ENCODE measurements at places on chromosomes 3 and 15.

- no peak for DNase-seq
Observed at GRCh38 chr3:4665197-4665596, 172.0 kb downstream of the ITPR1 start.

GRCh38 chr15:100252359-100252758 lies 89.4 kb downstream of the ADAMTS17 start:
- DNase-seq, result no peak

- DNase-seq, result no peak
Observed at GRCh38 chr15:48016865-48017264, 103.9 kb upstream of the SLC24A5 start.

DNA sequence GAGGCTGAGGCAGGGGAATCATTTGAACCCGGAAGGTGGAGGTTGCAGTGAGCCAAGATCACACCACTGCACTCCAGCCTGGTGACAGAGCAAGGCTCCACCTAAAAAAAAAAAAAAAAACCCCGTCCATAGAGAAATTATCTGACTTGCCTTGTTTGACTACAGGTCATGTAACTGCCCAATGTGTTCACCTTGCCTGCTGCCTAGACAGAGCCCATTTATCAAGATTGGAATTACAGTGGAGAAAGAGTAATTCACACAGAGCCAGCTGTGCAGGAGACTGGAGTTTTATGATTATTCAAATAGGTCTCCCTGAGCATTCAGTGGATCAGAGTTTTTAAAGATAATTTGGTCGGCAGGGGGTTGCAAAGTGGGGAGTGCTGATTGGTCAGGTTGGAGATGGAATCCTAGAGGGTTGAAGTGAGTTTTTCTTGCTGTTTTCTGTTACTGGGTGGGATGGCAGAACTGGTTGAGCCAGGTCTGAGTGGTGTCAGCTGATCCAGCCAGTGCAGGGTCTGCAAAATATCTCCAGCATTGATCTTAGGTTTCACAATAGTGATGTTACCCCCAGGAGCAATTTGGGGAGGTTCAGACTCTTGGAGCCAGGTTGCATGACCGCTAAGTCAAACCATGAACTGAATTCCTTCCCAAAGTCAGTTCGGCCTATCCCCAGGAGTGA lies 40.8 kb upstream of the ACP3 start:
- no peak for DNase-seq

DNA sequence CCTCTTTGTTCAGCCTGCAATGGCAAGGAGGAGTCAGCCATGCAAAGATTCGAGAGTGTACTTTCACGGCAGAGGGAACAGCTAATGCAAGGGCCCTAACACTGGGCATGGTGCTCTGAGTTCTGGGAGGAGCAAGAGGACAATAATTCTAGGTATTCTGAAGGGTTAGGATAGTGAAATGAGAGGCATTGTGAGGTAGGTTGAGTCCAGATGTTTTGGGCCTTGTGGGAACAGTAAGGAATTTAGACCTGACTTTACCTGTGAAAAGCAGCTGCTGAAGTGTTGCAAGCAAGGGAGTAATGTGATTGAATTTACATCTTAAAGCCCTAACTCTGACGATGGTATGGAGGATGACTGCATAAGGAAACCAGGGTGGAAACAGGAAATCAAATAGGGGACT lies 211.6 kb downstream of the CNTN3 start:
- DNase-seq, result no peak

DNA sequence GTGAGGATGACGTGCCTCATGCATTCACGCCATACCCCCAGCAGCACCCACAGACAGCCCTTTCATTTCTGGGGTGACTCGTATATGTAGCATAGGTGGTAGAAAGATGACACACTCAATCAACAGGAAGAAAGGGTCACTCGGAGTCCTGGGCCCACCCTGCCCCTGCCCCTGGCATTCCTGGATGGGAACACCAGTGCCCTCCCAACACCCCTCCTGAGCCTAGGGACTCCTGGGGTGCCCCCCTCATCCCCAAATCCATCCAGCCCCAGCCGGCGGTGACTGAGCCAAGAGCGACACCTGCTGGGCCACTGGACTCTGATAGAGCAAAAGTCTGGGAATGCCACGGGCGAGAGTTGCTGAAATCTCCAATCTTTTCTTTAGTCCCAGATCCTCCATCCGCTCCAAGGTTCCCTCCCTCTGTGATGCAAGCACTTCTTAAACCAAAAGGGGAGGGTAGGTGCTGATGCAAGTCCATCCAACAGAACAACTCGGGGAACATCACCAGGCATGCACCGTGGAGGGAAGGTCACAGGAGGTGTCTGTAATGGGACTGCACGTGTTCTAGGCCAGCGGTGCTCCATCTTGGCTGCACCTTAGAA lies 31.1 kb downstream of the ACAN start:
- peak; percentile 17 for DNase-seq

DNA sequence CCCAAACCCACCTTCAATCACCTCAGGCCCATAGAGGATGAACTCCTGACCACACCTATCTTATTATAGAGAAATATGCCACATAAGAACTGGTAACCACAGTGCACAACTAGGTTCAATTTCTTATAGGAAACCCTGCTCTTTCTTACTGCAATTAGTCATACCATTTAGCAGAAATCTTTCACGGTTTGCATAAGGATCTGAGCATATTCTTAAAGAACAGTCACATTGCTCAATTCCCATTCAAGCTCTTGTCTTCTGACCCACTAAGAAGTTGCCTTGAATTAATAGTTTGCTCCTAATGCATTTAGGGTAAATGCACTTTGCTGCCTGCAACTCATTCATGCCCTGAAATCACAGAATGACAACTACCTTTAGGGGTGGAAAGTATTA lies 9.2 kb downstream of the ERC2 start:
- no peak for DNase-seq

DNA sequence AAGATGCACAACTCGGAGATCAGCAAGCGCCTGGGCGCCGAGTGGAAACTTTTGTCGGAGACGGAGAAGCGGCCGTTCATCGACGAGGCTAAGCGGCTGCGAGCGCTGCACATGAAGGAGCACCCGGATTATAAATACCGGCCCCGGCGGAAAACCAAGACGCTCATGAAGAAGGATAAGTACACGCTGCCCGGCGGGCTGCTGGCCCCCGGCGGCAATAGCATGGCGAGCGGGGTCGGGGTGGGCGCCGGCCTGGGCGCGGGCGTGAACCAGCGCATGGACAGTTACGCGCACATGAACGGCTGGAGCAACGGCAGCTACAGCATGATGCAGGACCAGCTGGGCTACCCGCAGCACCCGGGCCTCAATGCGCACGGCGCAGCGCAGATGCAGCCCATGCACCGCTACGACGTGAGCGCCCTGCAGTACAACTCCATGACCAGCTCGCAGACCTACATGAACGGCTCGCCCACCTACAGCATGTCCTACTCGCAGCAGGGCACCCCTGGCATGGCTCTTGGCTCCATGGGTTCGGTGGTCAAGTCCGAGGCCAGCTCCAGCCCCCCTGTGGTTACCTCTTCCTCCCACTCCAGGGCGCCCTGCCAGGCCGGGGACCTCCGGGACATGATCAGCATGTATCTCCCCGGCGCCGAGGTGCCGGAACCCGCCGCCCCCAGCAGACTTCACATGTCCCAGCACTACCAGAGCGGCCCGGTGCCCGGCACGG lies 991 bp downstream of the SOX2 start:
- DNase-seq, result peak; percentile 90

- no peak for DNase-seq
Observed at GRCh38 chr3:158773166-158773565, 28.7 kb upstream of the MFSD1 start.

DNA sequence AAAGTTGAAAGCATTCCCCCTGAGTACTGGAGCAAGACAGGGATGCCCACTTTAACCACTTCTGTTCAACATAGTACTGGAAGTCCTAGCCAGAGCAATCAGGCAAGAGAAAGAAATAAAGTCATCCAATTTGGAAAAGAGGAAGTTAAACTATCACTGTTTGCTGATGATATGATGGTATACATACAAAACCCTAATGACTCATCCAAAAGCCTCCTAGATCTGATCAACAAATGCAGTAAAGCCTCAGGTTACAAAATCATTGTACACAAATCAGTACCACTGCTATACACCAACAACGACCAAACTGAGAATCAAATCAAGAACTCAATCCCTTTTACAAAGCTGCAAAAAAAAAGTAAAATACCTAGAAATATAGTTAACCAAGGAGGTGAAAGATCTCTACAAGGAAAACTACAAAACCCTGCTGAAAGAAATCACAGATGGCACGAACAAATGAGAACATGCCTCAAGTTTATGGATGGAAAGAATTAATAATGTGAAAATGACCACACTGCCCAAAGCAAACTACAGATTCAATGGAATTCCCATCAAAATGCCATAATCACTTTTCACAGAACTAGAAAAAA lies 40.3 kb downstream of the RPL39L start:
- no peak for DNase-seq

DNA sequence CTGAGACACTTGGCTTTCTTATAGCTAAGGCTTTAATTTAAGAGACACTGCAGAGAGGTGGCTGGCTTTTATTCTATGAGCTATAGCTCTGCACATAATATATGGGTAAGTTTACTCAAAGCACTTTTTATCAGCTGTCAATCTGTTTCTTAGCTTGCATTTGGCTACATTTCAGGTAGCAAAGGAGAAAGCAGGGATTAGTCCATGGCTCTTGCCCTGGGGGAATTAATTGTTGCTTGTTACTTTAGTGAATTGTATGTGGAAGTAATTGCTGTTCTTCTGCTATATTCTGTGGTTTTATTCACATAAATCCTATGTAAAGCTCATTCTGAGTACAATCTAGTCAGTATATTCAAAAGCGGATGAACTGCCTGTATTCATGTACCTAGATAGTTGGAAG lies 14.4 kb upstream of the CCDC39 start:
- peak; percentile 74 for DNase-seq

- no peak for DNase-seq
Observed at GRCh38 chr3:145259166-145259880, 901.7 kb downstream of the PLOD2 start.

DNA sequence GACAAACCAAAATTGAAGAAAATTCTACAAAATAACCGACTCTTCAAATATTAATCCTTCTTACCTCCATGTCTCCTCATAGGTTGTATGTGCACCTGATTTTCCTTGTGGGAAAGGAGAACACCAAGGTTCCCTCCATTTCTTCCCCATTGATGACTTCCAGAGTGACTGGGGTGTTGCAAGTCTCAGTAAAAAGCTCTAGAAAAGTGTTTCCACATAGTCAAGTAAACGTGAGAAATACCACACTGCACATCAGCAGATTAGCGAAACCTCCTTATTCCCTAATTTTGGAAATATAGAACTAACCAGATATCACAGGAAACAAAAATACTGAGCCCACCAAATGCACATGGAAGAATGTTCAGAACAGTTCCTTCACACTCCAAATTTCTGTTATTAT lies 4.9 kb upstream of the RPN1 start:
- no peak for DNase-seq

GRCh38 chr15:63107895-63108546 lies 13.6 kb upstream of the LACTB start:
- DNase-seq, result no peak

GRCh38 chr3:24684506-24685023 lies 189.9 kb upstream of the THRB start:
- no peak for DNase-seq

DNA sequence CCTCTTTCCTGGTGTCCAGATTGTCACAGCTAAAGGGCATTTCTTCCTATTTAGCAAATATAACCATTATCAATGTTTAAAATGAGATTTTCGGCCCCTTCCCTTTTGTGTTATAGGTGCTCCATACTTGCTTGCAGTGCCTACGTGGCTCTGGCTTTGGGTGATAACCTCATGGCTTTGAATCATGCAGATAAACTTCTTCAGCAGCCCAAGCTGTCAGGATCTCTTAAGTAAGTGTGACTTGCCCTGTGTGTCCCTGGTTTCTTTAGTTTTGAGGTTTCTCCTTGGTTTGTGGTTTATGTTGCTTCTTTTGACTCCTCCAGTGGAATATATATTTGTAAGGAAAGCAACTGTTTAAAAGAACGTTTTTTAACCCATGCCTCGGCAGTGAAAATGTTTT lies 58.5 kb upstream of the TRIM71 start:
- no peak for DNase-seq

GRCh38 chr3:156181509-156181908 lies 61.1 kb downstream of the KCNAB1 start:
- DNase-seq, result no peak

- DNase-seq, result no peak
Observed at GRCh38 chr15:29615791-29616190, 206.5 kb downstream of the TJP1 start.

Data from NCI-H2081 (cell line).